Stimulated activated CD8-positive, alpha-beta memory T cell treated with anti-CD3 and anti-CD28 coated beads, Interleukin-7, amount 100 ng/mL, for 48 hours (primary cell): ENCODE measurements at places on chromosomes 5 and 9.

GRCh38 chr9:129458663-129459546, 162.0 kb downstream of the C9orf50 start:
- DNase-seq = no peak

- DNase-seq = no peak
These were observed 357.4 kb downstream of the PRDM9 start for GRCh38 chr5:23864786-23865185.

- DNase-seq = no peak
These were observed 50.4 kb upstream of the SYNPO start for GRCh38 chr5:150589862-150590601.

DNA sequence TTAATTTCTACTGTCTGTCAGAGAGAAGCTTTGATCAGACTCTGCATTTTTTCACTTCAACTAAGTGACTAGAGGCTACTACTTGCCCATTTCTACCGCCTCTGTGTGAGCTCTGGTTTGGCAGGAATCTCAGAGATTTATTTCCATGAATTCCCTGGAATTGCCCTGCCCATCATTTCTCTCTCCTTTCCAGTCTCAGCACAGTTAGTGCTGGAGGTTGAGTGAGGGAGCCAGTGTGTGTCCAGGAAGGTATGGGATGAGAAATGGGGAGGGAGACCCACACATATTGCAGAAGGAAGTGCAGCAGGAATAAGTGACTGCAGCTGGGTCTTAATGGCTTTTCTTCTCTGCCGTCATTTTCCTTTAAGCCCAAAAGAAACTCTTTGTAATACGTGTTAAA, 443.1 kb upstream of the ZNF462 start:
- no peak for DNase-seq

DNA sequence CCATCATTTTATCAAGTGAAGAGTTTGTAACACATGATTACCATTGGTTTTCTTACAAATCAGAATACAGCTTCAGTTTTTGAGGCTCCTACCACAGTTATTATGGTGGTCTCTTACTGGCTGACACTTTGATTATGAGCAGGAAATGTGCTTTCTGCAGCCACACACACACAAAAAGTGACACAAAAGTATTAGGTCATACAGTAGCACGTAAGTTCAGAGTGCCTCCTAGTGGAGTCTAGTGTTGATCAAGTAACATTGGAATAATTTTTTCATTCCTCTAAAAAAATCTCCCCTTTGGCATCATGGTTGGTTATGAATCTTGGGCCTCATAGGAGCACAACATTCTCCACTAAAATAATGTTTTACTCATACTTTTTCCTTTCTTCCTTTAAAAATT, 37.6 kb downstream of the PAM start:
- DNase-seq = no peak

DNA sequence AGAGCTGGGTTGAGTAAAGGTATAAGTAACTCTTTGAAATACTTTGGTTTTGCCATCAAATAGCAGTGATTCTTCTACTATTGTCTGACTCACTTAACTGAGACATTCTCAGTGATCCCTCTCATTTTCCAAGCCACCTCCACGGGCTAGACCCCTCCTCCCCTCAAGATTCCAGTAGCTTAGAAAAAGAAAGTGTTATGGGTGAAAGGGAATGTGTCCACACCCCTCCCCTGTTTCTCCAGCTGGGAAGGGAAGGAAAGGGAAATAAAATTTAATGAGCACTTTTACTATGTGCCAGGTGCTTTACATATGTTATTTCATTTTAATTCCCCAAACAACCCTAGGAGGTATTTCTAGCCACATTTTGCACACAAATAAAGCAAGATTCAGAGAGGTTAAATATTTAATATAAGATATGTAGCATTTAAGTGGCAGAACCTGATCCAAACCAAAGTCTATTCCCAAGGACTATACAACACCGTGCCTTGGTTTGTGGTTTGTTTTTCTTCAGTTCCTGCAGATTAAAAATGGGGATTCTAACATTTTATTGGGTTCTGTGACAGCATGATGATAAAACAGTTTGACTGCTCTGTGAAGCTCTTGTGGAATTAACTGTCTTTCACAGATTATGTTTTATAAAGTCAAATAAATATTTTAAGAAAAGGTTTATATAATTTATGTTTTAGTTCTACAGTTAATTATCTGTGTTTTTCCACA, 135.9 kb downstream of the ZSWIM6 start:
- no peak for DNase-seq

- no peak for DNase-seq
These were observed 83.4 kb downstream of the MEGF10 start for GRCh38 chr5:127373858-127374491.

DNA sequence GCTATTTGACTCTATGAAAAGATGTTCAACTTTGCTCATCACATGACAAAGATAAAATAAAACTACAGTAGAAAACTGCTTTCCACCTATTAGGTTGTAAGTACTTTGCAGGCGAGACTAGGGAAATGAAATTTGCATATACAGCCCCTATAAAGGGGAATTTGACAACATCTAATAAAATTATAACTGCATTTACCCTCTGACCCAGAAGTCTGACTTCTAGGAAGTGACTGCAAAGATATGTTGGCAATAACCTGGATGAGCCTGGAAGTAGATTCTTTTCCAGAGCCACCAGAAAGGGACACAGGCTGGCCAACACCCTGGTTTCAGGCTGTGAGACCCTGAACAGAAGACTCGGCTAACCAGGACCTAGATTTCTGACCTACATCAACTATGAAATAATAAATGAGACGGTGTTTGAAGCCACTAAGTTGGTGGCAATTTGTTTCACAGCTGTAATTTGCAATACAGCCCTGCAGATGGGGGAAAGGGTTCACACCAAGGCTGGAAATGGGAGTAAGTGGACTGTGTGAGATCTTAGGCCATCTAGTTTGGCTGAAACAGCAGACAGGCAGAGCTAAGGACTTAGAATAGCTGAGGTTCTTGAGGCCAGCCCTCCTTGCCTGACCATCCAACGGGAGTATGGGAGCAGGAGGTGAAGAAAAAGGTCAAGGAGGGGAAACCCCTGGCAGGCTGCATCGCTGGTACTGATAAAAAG, 106.6 kb downstream of the SIL1 start:
- no peak for DNase-seq

DNA sequence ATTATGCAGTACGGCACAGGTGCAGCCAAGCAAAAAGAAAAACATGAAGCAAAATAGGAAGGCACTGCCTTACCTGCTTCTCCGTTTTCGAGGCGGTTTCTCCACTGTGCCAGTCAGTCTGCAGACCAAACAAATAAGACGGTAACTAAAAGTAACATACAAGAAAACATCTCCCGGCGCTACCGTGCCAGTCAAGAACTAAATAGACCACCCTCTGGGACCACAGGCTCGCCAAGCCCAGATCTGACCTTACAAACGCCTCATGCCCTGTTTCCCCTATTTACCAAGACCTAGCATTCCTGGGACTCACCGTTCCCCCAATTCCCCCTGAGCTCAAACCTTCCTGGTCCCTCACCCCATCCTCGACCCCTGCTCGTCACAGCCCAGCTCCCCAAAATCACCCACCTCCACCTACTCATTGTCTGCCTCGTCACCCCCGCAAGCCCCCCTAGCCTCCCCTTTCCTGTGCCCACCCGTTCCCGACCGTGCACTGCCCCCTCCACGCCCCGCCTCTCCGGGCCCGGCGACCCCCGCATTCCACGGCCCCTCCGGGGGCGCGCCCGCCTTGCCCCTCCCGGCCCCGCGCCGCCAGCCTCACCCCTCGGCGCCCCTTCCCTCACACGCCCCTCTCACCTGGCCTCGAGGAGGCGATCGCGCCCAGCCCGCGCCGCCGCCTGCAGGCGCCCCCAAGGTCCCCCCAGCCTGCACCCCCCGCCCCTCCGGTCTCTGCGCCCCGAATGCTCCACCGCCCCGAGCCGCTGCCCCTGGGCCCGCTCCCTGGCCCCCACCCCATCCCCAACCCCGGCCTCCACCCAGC, 560 bp downstream of the SCAI start:
- DNase-seq = no peak

GRCh38 chr9:18274693-18275092, 199.3 kb upstream of the ADAMTSL1 start:
- DNase-seq = no peak

DNA sequence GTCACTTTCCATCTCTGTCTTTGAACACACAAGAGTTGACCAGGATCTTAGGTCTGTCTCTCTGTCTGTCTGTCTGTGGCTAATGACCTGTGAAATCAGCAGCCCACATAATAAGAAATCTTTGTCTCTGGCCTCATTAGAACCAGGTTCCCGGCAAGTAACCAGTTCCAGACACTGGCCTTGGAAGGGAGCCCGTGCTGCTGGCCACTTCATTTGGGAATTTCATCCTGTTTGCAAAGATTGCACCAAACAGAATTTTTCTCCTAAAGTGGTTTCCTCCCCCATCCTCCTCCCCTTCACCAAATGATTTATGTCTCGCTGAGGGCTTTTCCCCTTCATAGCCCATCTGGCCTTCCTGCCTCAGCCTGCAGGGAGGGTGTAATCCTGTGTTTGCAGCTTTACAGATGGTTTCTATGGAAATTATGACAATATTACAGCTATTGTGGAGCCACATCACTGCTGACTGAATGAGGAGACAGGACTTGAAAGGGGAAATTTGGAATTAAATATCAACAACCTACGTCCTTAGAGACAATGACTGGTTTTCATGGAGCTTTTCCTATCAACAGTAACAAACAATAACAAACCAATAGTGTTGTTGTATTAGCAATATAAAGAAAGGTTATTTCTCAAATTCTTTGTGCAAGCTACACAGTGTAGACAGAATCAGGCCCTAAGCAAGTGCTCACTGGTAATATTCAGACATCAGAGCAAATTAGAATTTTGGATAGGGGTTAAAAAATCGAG, 25.7 kb downstream of the DPYSL3 start:
- DNase-seq = no peak

DNA sequence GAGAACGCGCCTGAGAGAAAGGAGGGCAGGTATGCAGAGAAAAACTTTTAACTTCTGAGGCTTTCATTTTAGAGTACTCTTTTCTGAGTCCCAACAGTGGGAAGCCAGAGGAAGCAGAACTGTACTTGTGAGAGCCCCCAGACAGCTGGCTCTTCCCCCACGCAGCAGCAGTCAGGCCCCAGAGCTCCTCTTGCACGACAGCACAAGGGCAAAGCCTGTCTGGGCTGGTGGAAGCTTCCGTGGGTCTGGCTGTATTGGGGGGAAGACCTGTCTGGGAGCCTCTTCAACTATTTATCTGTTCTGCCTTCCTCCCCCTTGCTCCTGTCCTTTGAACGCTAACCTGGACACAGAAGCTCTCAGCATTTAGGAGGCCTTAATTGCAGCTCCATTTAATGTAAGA, 68.2 kb downstream of the THBS4 start:
- DNase-seq = no peak

DNA sequence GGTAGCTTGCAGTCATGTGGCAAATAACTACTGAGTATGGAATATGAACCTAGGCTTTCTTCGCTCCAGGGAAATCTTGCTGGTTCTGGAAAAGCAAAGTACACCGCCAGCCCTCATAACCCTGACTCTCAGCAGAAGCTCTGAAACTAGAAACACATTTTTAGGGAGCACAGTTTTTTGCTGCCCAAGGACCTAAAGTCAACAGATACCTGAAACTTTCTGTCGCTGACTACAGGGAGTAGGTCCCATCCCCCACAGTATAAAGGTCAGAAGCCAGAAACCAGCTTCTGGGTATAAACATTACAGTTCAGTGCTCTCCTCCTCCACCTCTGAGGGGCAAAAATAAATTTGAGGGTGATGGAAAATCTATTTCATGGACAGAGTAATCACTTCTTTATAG, 3.0 kb downstream of the ATOX1 start:
- DNase-seq = no peak

DNA sequence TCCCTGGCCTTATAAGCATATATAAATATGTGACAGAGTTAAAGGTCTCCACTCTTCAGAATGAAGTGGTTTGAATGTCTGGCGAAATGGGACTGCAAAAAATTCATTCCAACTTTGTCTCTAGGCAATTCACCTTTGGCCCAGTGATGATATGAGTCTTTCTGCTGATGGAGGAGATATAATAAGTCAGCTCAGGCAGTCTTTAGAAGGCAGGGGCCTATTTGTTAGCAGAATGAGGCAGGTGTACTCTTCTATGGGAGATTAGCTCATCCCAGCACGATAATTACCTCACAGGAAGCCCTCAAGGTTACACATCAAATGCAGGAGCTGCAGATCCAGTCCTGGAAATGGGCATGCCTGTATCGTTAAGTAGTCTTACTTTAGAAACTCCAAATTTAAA, 300.5 kb downstream of the NR2F1-AS1 start:
- no peak for DNase-seq

DNA sequence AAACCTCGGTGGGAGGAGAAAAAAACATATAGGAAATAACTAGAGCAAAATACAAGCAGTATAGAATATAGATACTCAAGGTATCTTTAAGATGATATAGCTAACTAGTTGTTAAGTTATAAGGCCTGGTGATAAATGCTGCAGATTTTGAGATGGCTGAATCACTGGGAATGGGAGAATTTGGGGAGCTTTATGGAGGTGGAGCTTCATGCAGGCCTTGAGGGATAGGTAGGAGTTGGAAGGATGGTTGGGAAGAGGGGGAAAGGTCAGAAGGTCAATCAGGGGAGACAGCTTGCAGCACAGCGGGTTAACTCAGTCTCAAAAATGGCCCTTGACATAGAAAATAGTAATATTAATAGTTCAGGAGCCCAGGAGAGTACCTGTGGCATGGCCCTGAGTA, 34.8 kb downstream of the RAI14 start:
- DNase-seq = no peak

DNA sequence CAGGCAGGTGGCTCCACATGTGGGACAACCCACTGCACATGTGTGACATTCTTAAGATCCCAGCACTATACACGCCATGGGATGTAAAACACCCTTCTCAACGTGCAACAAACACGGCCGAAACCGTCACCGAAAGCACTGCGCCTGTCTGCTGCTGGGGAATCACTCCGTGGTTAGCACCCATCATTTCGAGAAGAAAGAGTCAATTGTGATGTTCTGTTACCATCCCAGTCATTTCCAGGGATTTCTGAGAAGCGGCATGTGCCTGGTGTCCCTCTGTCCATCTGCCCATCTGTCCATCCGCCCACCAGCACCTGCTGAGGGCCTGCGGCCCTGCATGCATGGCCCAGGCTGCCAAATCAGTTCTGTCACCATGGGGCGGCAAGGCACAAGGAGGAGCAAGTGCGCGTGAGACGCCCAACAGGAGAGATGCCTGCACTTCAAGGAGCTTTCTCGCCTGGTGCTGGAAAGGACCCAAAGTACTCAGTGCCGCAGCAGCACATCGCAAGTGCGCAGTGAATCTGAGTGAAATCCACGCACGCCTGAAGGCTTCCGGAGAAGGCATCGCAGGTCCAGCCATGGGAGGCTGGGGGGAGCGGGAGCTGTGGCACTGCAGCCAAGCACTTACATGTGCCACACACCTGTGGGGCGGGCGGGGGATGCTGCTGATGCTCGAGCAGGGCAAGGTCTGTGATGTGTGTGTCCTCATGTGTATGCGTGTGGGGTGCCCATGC, 38.0 kb downstream of the VAV2 start:
- DNase-seq = no peak

DNA sequence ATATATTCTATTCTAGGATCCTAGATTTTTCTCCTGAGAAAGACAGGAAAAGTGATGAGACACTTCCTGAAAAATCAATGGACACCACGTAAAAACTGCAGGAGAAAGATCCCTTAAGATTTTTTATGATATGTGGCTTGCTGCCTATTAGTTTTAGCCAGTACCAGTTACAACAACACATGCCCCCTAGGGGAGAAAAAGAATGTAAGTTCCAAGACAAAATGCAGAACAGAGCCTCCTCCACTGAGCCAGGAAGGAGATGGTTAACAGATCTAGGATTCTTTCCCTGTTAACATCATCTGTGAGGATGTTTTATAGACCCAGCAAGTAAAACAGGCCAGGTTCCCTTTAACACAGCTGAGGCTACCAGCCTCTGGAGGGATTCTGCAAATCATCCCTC, 574.7 kb downstream of the TLE4 start:
- DNase-seq = no peak

- DNase-seq = no peak
These were observed 74.2 kb downstream of the OXCT1 start for GRCh38 chr5:41796061-41796460.
